ENCODE measurements at places on chromosomes 4 and X. TPM values are rescaled to one million over a fixed set of nuclear protein-coding genes. Genes with fewer than 3 reads are reported as not detected.

PRDM8 gene
- total RNA-seq, result 50.6 TPM

KDM5C gene
- total RNA-seq, result 99.4 TPM

UBA6 gene
- 52.2 TPM for total RNA-seq

GAGE2A gene
- not detected for total RNA-seq

CYTL1 gene
- 1.1 TPM for total RNA-seq

AMOT gene
- total RNA-seq, result 67.1 TPM

CCNB3 gene
- 3.4 TPM for total RNA-seq

RBM47 gene
- 4.8 TPM for total RNA-seq

YY2 gene
- total RNA-seq, result 1.8 TPM

TAPT1 gene
- total RNA-seq, result 81.1 TPM

DNA sequence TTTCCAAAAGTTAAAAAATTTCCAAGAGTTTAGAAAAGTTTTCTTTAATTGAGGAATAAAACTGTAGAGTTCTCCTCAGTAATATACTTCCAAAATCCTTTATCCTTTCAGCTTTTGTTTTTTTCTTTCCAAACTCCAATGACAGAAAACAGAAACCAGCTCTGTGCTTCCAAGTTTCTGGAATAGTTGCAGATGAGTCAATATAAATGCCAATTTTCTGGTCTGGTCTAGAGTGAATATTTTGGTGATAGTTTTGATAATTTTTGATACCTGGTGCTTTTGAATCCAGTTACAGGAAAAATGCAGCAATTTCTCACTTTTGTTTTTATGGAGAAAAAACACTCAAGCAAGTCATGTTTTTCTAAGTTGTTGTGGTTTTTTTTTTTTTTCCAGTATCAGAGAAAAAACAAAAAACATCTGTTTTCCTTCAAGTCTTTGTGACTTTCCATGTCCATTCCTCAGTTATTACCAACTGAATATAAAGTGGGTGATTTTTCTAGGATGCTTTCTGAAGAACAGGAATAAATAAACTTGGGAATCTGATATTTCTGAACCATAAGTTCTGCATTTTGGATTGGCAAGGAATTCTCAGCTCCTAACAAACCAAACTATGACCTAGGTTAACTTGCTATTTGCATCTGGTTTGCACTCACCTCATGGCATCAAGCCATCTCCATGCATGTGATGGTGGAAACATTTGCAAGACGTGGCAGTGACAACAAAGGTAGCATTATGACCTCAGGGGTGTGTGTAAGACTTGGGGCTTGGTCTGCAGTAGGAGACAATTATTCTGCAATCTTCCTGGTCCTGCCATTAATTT is 139.1 kb downstream of the VEGFC start:
- DNase-seq, result no peak

DNA sequence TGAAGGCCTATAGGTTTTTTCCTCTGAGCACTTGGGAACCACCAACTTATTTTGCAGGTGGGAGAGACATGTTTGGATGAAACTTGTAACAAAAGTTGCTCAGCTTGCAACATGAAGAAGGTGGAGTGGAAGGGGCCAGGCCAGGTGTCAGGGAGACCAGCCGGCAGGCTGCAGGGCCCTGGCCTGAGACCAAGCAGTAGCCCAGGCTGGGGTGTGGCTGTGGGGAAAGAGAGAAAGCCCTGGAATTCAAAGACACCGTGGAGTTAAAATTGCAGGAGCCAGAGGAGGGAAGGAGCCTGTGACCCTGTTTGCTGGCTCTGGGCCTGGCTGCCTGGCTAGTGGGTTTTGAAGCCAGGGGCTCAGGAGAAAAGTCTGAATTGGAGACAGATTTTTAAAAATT is 43.4 kb downstream of the EFNB1 start:
- DNase-seq, result no peak

DNA sequence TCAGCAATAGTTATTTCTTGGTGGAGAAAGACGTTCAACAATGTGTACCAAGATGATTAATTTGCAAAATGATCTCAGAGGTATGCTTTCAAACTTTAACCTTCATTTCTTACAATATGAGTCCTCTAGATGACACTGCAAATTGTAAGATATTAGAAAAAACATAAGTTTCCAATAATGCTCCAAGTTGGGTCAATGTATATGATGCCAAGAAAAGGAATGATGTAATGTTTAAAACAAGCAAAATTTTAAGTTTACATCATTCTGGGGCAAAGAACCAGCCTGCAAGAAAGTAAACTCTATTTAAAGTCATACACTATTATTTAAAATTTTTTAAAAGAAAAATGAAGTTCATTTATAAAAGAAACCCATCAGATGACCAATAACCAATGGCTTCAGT is 56.1 kb downstream of the PRSS12 start:
- DNase-seq, result no peak

GRCh38 chrX:139758809-139759208 is 50.8 kb upstream of the MCF2 start:
- DNase-seq, result no peak

GRCh38 chrX:12994321-12994720 is 19.4 kb downstream of the TMSB4X start:
- no peak for DNase-seq

DNA sequence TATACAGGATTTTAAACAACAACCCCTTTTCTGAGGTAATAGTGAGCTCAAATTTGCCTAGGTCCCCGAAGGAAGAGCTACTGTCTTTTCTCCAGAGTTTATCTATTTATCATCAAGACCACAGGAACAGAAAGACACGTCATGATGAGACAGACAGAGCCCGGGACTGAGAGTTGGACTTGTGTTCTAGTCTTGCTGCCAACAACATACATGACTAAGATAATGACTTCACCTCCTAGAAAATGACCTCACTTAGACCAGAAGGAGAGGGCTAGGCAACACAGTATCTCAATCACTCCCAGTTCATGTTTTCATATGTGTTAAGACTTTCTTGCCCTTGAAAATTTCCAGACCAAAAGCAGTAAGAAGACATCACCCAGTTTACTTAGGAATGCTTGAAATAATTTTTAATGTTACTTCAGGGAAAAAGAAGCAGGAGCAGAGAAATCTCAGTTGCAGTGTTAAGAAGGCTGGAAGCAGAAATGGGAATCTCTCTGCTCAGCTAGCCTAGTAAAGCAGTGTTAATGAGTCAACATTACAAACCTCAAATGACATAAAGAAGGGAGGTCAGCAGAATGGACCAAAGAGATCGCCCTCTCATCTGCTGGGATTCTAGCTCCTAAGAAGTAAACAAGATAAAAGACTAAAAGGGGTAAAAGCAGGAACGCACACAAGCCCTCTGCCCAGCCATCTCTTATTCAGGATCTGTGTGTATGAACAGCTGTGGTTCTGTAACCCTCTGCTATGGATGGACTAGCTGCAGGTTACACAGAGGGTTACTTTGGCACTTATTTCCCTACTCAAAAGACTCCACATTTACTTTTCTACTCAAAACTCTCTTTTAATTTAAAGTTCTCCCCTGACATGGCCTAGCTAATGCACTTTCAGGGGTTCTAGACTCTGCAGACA is 24.8 kb downstream of the PDGFC start:
- DNase-seq, result no peak

DNA sequence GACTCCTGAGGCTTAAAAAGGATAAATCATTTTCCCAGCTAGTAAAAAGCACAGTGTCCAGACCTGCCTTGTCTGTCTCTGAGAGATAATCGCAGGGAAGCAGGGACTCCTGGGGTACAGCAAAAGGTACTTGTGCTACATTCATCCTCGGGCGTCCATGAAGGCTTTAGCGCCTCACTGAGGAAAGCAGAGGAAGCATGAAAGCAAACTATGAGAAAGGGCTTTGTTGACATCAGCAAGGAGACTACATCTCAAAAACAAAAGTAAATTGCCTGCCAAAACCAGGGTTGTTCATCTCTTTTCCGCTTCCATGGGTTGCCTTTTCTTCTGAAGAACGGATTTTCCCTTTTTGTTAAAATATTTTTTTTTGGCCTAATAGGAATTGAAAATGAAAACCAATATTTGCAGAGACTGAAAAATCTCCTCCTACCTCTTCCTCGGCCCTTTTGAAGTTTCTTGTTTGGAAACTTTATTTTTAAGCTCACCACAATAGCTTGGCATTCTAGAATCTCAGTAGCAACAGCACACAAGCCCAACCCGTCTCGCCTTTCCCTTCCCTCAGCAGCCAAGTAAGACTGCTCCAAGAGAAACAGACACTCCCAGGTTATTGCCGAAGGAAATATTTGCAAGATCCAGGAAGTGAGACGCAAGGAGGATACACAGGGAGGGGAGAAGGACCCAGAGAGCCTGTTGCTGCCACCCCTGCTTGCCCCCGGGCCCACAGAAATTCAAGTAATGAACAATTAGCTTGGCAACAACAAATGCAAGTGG is 148.3 kb upstream of the DGKK start:
- no peak for DNase-seq

DNA sequence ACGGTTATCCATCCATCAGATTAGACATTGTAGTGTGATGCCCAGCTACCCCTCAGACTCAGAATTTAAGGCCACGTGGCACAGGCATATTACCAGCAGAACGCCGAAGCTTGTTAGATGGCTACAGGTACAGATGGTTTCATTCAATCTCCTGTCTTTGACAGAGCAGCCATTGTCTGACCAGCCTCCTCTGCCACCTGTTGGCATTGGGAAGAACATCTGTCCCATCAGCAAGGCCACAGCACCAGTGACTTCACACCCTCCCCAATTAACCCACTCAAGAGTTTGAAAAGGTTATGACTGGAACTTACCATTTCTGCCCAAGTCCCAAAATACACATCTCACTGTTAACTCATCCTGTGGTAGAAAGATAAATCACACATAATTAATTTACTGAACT is 22.0 kb upstream of the PHKA2 start:
- DNase-seq, result no peak

DNA sequence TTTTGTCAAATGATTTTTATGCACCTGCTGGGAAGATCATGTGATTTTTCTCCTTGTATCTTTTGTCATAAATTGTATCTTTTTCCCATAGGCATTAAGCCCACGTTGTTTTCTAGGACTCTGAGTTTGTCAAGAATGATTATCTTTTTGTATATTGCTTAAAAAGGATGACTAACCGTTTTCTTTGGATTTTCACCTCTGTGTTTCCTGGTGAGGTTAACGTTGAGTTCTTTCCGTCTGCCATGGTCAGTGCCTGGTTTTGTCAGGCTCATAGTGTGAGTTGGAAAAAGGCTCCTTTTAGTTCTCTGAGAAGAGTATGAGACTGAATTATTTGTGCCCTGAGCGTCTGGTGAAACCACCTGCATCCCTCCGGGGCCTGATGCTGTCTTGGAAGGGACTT is 21.9 kb downstream of the PCGF3 start:
- DNase-seq, result no peak

DNA sequence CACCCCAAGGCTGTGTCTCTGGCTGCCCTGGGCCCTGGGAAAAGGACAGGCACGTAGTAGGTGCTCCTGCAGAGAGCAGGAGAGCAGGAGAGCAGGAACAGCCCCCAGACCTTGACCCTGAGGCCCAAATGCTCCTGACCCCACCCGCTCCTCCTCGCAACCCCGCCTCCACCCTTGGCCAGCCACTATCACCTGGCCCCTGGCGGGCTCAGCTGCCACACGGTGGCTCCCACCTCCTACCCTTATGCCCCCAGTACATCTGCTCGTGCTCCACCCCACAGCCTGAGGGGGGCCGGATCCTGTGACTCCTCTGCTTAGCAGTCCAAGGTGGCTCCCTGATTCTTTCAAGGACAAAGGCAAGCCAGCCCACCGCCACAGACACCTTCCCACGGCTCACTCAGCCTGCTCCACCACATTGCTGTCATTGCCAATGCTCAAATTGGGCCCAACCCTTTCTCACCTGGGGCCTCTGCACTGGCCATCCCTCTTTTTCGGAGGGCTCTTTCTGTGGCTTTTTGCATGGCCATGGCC is 5.4 kb upstream of the HAUS7 start:
- DNase-seq, result no peak

GRCh38 chr4:119721878-119722277 is 93.3 kb upstream of the PDE5A start:
- no peak for DNase-seq

GRCh38 chr4:17554568-17554967 is 22.4 kb upstream of the LAP3 start:
- no peak for DNase-seq

Data from dorsolateral prefrontal cortex (tissue), 122 donors.